Endodermal cell (in vitro differentiated cells): ENCODE measurements at places on chromosomes 7 and 10. TPM values are rescaled to one million over a fixed set of nuclear protein-coding genes. Genes with fewer than 3 reads are reported as not detected.

- DNase-seq: peak; percentile 82
These were observed 255.1 kb upstream of the MKLN1 start for GRCh38 chr7:131072505-131073091.

The NXPH1 gene
- total RNA-seq: not detected in 3 replicates

DNA sequence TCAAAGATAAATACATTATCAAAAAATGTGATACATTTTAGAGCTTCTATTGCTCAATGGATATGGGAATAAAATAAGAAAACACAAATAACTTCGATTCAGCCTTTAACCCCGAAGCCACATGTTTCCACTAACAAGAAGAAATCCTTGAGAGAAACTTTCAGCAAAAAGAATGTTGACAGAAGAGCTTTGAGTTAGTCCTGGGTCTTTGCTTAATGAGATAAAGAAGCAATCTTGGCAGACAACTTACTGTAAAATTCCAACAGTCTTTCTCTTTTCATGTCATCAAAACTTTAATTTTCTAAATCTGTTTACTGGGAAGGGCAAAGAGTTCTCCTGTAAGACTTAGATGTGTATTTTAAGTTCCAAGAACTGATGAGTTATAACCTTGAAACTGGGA, 810.2 kb downstream of the CNTNAP2 start:
- no peak for DNase-seq

DNA sequence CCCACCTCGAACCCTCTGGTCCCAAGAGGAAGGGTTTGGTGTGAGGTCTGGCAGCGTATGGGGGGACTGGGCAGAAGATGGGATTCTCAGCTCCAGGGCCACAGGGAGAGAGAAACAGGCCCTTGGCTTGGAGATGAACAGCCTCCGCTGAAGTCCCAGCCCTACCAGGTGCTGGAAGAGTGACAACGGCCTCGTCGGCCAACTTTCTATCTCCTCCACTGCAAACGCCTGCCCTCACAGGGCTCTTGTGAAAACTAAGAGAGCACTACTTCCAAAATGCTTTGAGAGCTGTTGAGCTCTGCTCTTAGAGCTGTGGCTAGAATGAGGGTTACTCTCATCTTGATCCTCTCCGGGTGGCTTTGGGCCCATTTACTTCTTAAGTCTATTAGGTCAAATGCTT, 63.5 kb downstream of the AFAP1L2 start:
- DNase-seq: no peak

GRCh38 chr7:37332243-37333016, 116.2 kb downstream of the ELMO1 start:
- no peak for DNase-seq

DNA sequence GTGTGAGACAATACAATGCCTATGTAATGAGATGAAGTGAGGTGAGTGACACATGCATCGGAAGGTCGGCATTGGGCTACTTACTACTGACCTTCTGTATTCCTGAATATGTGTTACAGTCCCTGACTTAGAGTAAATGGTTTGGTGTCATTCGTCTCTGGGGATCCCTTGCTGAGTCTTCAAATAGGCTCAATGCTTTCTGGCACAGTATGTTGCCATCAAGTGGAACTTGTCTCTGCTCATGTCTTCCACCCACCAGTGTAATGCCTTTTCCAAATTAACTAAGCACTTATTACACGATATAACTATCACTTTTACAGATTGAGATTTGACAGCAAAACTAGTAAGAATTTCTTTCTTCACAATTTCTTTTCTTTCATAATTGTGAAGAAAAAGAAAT, 10.9 kb downstream of the CUL2 start:
- no peak for DNase-seq

DNA sequence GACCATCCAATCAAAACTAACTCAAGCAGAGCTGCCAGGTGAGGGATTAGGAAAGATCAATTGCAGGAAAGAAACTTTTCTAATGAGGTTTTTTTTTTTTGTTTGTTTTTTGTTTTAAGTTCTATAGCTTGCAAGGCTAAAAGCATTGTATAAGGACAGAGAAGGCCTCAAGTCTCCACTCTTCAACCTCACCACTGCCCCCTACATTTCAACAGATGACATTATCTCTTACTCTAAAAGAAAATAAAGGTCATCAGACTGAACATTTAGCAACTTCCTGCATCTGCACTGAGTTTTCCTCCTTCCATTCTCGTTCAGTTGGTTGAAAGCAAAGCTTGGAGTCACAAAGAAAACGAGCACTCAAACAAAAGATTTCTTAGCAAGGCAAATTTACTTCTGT, 45.2 kb upstream of the EXOC4 start:
- no peak for DNase-seq

DNA sequence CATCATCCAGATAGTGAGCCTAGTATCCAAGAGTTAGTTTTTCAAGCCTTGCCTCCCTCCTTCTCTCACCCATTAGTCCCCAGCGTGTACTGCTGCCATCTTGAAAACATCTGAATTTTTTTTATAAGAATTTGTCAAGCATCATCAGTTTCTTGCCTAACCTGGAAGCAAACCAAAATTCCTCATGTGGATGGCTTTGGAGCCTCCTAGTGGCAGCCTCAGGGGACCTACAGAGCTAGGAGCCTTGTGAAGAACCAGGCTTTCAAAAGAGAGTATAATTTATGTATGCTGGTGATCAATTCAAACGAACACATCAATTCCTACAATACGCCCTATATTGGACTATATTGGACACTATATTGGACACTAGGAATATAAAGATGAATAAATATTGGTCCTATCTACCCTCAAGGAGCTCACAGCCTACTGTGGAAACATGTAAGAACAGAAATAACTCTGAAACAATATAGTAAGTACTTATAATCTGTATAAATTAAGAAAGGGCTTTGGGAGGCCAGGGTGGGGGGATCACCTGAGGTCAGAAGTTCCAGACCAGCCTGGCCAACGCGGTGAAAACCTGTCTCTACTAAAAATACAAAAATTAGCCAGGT, 63.4 kb downstream of the HPSE2 start:
- DNase-seq: peak; percentile 86

DNA sequence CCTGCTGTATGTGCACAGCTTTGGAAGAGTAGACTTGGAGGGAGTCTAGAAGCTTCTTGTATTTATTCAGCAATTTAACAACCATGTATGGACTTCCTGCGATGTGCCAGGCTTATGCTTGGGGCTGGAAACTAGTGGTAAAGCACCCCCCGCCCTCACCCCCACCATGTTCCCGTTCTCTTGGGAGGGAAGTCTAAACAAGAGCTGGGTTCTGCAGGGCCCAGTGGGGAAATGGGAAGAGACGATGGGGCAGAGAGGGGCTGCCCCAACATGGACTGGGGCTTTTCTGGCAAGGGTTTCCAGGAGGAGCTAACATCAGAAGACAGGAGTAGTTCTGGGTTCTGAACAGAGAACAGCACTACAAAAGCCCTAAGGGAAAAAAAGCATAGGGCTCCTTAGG, 8.0 kb downstream of the RASSF4 start:
- peak; percentile 29 for DNase-seq

The TEX47 gene
- total RNA-seq: not detected in 3 replicates

GRCh38 chr10:49092477-49092876, 22.8 kb downstream of the VSTM4 start:
- DNase-seq: peak; percentile 28

DNA sequence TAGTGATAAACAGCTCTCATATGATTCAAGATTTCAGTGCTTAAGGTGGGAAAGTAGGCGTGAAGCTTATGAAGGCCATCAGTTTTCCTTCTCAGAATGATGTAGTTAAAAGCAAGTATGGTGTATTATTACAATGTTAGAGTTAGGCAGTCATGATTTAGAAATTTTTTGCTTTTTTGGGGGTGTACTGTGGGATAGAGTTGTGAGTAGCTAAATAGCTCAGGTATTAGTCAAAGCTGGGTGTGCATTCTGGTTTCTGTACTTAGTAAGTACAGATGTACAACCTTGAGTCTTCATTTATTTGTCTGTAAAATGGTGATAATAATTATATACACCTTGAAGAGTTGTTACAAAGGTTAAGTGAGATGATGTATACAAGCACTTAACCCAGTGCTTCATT, 52.2 kb downstream of the R3HCC1L start:
- DNase-seq: no peak

GRCh38 chr10:88949051-88949450, 3.5 kb downstream of the ACTA2 start:
- no peak for DNase-seq

- no peak for DNase-seq
These were observed 117.3 kb downstream of the BMPER start for GRCh38 chr7:34022626-34023025.

- no peak for DNase-seq
These were observed 391.7 kb downstream of the KCNMA1 start for GRCh38 chr10:77245953-77246352.

GRCh38 chr10:35262436-35262835, 73.9 kb upstream of the CCNY start:
- DNase-seq: no peak

GRCh38 chr7:103894656-103895596, 94.5 kb downstream of the RELN start:
- no peak for DNase-seq

The TTYH3 gene
- 142 and 152 TPM in 2 replicates for total RNA-seq

The VWC2 gene
- total RNA-seq: not detected in 3 replicates

DNA sequence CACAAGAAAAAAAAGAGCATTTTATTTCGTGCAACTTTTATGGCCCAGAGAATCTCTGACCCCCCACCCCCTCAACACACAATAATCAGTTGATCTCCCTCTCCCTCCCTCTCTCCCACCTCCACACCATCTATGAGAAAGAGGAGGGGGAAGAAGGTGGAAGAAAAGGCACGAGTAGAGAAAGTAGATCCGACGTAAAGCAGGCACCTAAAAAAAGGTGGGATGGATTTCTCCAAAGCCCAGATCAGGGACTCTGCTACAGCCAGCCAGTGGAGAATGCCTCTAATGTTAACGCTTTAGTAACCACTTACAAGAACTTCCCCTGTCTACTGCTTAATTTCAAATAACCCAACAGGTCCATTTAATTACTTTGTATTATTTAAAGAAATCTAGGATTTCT, 24.4 kb downstream of the KMT2C start:
- DNase-seq: peak; percentile 78

The CFAP46 gene
- 9.8 to 10.5 TPM (median 10.4 TPM) in 3 replicates for total RNA-seq

The ARMH3 gene
- total RNA-seq: 19.7 and 20.4 TPM in 2 replicates

- DNase-seq: peak; percentile 38
These were observed 14.4 kb upstream of the SPRN start for GRCh38 chr10:133438711-133439273.

DNA sequence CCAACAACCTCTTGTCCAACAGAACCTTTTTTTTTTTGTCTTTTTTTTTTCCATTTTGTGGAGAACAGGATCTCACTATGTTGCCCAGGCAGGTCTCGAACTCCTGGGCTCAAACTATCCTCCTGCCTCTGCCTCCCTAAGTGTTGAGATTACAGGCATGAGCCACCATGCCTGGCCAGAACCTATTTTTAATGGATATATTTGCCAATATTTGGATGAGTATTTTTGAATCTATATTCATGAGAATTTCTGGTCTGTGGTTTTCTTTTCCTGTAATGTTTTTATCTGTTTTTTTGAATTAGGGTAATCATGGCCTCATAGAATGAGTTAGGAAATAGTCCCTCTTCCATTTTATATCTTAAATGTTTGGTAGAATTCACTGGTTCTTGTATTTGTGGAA, 70.4 kb upstream of the RET start:
- DNase-seq: no peak

DNA sequence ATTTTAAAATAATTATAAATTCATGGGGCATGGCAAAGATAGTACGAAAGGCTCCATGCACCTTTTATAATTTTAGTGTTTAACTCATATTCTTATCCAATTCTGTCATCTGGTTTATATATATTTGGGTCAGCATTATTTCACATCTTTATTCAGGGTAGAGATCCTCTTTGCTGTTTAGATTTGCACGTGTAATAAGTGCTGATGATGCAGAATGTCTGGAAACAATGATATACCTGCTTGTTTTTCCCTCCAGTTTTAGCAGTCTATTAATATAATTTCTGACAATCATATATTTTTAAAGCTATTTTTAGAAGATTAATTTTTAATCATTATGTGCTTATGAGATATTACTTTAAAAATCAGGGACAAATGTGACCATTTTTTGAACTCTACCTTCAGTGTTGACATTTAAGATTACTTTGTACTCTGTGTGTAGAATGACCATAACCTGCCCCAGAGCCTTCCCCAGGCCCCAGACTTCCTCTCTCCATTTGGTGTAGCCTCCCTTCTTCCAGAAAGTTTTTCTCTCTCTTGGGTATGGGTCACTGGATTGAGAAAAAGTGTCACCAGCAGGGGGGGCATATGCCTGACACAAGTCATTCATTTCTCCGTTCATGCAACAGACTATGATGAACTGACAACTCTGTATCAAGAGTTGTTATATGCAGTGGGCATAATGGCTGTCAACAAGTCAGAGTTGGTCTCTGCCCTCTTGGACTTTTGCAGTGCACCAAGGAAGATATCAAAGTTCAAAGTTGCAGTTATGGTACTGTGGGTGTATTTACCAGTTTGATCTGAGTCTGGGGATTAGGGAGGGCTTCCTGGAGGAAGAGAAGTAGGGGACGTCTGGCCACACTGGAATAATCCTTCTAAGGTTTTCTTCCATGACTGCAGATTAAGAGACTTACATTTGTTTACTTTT, 192.6 kb upstream of the CCDC6 start:
- DNase-seq: peak; percentile 51

The ENKUR gene
- 0.28 TPM in 1 of 3 replicates, not detected in the others for total RNA-seq

The IL15RA gene
- total RNA-seq: 0.32 to 0.35 TPM in 2 of 3 replicates, not detected in the other

GRCh38 chr10:99791831-99792230, 9.4 kb downstream of the ABCC2 start:
- DNase-seq: no peak

The OR2A12 gene
- not detected in 3 replicates for total RNA-seq

The SAP25 gene
- 2.2 to 5.8 TPM (median 5.3 TPM) in 3 replicates for total RNA-seq

The PON3 gene
- 0.53 TPM in 1 of 3 replicates, not detected in the others for total RNA-seq

DNA sequence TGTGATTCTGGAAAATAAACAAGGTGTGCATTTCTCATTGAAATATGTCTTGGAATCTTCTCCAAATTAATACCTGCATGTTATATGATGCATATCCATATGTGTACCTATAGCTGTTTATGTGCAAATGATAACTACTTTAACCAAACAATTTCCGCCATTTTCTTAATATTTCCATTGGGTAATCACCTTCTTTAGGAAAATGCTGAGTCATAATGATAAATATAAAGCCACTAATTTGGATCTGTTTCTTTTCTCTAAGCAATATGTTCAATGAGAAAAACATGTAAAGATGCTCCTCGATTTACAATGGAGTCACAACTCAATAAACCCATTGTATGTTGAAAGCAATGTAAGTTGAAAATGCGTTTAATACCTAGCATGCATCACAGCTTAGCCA, 574.4 kb downstream of the CNTNAP2 start:
- DNase-seq: no peak
